Psoas muscle (tissue), 8 donors: ENCODE measurements at places on chromosomes 6 and 20.

GRCh38 chr6:137958811-137959565, 91.9 kb downstream of the TNFAIP3 start:
- DNase-seq, result no peak
- H3K4me3 ChIP-seq, result no peak overlapping the region
- no peak overlapping the region for H3K27ac ChIP-seq
- no peaks in the 10 kb centered on the region for H3K36me3 ChIP-seq
- H3K27me3 ChIP-seq, result no peaks in the 10 kb centered on the region

GRCh38 chr6:26355366-26355765, 9.6 kb upstream of the BTN3A2 start:
- no peak for DNase-seq
- H3K36me3 ChIP-seq, result no peaks in the 10 kb centered on the region

DNA sequence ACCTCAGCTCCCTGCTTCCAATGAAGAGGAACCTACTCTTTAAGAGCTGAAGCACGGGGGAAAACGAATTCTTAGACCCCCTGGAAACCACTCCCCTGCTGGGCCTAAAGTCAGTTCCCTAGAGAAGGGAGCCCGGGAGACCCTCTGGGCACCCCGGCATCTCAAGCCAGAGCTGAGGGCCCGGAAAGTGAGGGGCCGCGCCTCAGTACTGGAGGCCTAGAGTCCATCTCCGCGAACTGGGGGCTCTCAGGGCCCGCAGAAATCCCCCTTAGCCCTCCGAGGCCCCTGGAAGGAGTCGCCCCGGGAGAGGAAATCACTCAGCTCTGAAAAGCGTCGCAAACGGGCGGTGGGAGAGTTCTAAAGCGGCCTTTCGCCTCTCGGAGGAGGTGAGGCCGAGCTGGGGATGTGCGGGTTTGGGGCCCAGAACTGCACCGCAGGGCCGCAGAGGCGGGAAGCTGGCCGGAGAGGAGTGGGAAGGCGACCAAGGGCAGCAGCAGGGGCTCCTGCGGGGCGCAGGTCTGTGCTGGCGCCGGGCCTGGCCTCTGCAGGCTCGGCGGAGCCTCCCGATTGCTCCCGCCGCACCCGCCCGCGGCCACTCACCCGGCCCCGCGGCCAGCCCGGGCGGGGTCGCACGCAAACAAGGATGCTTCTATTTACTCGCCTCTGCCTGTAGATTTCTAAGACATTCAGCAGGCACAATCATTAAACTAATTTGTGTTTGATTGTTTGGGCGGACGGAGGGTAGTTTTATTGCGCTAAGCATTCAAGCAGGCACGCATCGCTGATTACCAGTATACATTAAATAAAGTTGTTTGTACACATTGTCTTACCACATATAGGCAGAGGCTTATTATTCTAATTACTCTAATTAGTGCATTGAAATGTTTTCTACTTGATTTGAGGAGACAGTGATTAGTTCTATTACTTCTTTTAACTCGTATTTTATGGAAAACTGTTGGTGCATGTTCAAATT, 9.2 kb downstream of the POU3F2 start:
- no peak overlapping the region for H3K4me3 ChIP-seq
- H3K27ac ChIP-seq, result no peak overlapping the region
- DNase-seq, result no peak
- peaks cover 100% of the 10 kb centered on the region for H3K27me3 ChIP-seq
- H3K4me1 ChIP-seq, result peaks cover 5% of the 10 kb centered on the region
- H3K36me3 ChIP-seq, result no peaks in the 10 kb centered on the region

- H3K27ac ChIP-seq, result no peak overlapping the region
- DNase-seq, result no peak
- no peaks in the 10 kb centered on the region for H3K4me1 ChIP-seq
- H3K4me3 ChIP-seq, result no peak overlapping the region
- H3K27me3 ChIP-seq, result no peaks in the 10 kb centered on the region
Measured at GRCh38 chr20:8837396-8837795, 231.5 kb upstream of the PLCB4 start.

- no peak for DNase-seq
- no peaks in the 10 kb centered on the region for H3K4me1 ChIP-seq
- H3K27ac ChIP-seq, result no peak overlapping the region
Measured at GRCh38 chr20:15188415-15188814, 851.0 kb upstream of the FLRT3 start.

DNA sequence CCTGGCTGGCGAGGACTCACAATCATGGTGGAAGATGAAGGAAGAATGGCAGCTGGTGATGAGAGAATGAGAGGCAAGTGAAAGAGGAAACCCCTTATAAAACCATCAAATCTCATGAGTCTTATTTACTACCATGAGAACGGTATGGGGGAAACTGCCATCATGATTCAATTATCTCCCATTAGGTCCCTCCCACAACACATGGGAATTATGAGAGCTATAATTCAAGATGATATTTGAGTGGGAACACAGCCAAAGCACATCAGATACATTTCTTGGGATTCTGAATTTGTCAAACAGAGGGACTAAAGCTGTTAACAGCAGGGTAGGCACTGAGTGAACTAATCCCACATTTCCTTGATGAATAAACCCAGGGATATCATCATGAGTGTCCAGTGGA, 116.2 kb upstream of the PLCB4 start:
- peaks cover 2% of the 10 kb centered on the region for H3K4me1 ChIP-seq
- no peak overlapping the region for H3K27ac ChIP-seq
- no peaks in the 10 kb centered on the region for H3K36me3 ChIP-seq
- no peak overlapping the region for H3K4me3 ChIP-seq
- DNase-seq, result no peak

- peak; percentile 73 for DNase-seq
- H3K27ac ChIP-seq, result peak overlapping the region; percentile 66
Measured at GRCh38 chr20:17928211-17928611, 40.4 kb downstream of the SNX5 start.

GRCh38 chr6:106486236-106486635, 125.7 kb downstream of the CRYBG1 start:
- no peaks in the 10 kb centered on the region for H3K4me1 ChIP-seq
- H3K27me3 ChIP-seq, result no peaks in the 10 kb centered on the region
- H3K36me3 ChIP-seq, result no peaks in the 10 kb centered on the region
- no peak overlapping the region for H3K4me3 ChIP-seq
- H3K27ac ChIP-seq, result no peak overlapping the region
- DNase-seq, result no peak

GRCh38 chr6:49151957-49152356, 311.1 kb downstream of the MMUT start:
- H3K27me3 ChIP-seq, result no peaks in the 10 kb centered on the region
- no peaks in the 10 kb centered on the region for H3K4me1 ChIP-seq
- H3K36me3 ChIP-seq, result no peaks in the 10 kb centered on the region
- DNase-seq, result no peak

- DNase-seq, result no peak
- no peak overlapping the region for H3K4me3 ChIP-seq
- no peaks in the 10 kb centered on the region for H3K4me1 ChIP-seq
- H3K27me3 ChIP-seq, result no peaks in the 10 kb centered on the region
Measured at GRCh38 chr6:130575971-130576370, 210.2 kb downstream of the TMEM200A start.
